ENCODE measurements at places on chromosomes 12 and 14.

DNA sequence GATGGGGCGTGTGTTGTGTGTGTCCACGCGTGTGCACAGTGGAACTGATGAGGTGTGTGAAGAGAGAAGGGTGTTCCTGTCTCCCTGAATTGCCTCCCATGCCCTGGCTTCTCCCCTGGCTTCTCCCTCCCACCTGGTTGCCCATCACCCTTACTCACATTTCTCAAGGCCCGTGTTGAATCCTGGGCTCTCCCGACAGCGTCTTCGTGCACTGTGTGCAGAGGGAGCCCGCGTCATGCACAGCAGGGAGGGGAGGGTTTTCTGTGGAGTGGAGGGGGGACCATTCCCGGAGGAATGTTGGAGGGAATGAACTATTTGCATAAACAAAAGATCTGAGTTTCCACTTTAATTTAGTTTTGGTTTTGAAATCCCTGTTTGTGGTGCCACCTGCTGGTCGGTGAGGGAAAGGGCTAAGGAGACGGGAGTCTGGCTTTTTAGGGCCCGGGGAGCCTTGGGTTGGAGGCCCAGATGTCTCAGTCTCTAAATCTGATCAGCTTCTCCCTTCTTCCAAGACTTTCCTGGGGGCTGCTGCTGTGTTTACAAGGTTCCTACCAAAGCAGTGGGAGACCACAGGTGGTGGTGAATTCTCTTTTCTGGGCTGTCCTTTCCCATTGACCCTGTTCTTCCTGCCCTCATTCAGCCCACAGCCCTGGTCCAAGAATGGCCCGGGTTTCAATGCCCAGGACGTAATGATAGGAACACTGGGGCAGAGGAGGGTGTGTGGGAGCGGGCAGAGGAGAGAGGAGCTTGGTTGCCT is at the start of gene C1R:
Gene C1R (minus strand): TSS at position 217 of the 757 bp plus-strand sequence. CDS start 57 bp downstream, at position 160.
- DNase-seq, result peak; percentile 70

DNA sequence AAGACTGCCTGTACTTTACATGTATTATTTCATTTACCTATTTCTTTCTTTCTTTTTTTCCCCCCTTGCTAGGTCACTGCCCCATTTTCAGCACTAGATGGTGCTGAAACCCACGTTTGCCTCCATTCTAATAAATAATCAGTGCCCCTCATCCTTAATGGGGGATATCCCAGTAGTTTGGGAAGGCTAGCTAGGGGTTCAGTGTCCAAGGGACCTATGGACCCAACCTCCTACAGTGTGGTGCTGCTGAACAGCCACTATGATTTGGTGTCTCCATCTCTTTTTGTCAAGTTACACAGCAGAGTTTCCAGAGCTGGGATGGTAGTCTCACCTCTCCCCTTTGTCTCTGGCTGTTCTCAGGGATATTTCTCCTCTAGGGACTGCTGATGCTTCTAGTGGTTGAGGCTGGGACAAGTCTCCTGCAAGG is 6.5 kb upstream of the HCFC2 start:
- no peak for DNase-seq

DNA sequence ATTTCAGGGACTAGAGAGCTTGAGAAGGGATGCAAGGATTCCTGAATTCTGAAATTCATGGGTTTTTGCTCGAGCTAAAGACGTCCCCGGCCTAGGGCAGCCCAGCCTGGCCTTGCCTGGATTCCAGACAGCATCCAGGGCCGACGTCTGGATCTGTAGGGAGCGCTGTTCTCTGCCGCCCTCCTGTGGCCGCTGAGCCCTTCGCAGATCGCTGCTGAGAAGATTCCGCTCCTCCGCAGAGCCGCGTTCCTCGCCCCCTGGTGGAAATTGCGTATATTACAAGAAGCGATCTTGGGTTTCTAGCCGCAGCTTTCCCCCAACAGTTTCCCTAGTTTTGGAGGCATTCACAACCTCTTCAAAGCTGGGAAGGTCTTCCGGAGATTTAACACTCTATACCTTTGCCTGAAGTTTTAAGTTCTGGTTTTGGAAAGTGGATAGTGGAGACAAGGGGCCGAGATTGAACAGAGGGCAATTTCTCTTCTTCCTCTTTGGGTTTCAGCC is 5.1 kb downstream of the CISTR start:
- peak; percentile 85 for DNase-seq

DNA sequence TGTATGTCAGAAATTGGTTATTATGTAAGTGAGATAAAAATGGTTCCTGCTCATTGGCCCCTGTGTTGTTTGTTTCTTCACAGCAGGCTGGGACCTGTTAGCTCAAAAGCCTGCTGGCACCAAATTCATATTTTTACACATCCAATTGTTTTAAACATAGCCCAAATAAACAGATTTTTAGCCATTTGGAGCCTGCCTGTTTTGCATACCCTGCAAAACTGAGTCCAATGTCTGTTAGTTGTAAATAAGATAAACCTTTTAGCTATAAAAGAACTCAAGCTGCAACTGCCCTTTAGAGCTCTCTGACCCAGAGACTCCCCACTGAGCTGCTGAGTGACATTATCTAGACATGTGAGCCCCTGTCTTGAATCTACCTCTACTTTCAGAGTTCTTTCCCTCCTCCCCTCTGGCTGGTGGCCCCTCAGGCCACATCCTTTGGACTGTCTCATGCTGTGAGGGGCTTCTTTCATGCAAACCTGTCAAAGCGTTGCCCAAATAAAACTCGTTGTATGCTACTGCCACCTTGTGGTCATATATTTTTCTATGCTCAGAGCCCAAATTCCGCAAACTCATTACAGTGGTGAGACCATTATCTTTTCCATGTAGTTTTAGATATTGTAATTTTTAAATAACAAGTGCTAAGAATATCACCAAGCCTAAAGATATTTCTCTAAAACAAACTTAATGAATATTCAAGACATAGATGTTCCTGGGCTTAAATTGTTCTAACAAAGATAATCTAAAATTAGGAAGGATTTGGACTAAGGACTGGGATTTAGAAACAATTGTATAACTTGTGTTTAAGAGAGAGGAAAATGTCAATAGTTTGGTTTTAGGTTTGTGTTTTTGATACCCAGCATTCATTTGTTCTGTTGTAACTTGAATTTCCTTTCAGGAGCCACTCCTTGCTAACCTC is 337.9 kb downstream of the AACS start:
- DNase-seq, result peak; percentile 12

GRCh38 chr12:16095531-16096110 is 181.9 kb downstream of the SLC15A5 start:
- DNase-seq, result no peak

GRCh38 chr12:40833818-40834217 is 141.6 kb downstream of the CNTN1 start:
- no peak for DNase-seq

GRCh38 chr14:83007641-83008225 is 1474.1 kb upstream of the SEL1L start:
- no peak for DNase-seq

DNA sequence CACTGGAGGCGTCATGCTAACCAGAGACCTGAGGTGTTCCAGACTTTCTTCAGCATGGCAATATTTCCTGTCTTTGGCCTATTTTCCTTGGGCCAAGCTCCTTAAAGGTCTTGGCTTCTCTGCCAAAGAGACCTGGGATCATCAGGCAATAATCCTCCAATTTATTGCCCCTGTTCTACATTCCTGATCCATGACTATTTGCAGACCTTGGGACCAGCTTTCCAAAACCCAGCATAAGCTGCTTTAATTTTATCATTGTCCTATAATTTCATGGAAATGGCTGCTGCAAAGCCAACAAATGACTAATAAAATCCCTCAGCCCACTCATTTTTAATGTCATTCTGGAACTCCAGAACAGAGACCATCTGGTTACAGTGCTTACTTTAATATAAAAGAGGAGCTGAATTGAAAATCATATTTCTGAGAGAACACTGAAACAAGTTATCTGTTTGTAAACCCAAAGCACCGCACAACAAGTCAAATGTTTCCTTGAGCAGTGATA is 166.9 kb upstream of the BTG1 start:
- no peak for DNase-seq

- no peak for DNase-seq
These were observed 80.1 kb downstream of the IRF2BPL start for GRCh38 chr14:76948213-76948947.

DNA sequence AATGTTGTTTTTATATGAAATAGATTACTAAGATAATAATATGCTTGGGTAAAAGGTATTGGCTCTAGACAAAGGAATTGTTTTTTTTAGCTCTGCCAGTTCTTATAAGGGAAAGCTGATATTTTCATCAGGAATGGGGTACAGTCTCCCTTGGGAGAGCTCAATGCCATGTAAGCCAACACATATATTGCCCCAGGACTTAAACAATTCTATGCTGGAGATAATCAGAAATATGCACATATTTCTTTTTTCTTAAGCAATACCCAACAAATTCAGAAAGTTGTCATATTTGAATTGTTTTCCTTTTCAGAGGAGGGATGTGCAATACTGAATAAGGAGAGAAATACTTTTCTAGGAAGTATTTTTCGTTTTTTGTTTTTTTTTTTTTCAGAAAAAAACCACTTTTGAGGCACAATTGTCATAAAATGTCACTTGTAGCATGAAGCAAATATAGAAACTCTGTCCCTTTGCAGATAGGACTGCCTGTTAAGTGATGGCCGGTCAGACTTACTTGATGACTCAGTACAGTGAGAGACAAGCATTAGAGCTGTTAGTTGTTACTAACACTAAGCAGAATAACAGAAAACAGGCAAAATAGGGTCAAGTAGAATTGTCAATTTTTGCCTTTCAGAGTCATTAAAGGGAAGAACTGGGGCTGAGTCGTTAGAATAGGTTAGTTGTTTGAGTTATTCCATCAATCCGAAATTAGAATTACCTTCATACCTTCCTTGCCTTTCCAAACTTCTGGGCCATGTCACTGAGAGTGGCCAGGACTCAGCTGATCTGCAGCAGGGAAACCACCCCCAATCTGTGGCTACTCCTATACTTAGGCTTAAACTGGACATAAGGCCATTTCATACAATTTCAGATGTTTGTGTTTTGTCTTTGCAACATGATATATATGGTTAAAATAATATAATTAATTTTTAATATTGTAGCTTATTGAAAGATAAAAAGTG is 168.1 kb downstream of the SLC38A4 start:
- no peak for DNase-seq

GRCh38 chr14:57512220-57512619 is 18.6 kb upstream of the CCDC198 start:
- DNase-seq, result no peak

- no peak for DNase-seq
These were observed 104.7 kb upstream of the SLCO1B1 start for GRCh38 chr12:21026302-21026701.

DNA sequence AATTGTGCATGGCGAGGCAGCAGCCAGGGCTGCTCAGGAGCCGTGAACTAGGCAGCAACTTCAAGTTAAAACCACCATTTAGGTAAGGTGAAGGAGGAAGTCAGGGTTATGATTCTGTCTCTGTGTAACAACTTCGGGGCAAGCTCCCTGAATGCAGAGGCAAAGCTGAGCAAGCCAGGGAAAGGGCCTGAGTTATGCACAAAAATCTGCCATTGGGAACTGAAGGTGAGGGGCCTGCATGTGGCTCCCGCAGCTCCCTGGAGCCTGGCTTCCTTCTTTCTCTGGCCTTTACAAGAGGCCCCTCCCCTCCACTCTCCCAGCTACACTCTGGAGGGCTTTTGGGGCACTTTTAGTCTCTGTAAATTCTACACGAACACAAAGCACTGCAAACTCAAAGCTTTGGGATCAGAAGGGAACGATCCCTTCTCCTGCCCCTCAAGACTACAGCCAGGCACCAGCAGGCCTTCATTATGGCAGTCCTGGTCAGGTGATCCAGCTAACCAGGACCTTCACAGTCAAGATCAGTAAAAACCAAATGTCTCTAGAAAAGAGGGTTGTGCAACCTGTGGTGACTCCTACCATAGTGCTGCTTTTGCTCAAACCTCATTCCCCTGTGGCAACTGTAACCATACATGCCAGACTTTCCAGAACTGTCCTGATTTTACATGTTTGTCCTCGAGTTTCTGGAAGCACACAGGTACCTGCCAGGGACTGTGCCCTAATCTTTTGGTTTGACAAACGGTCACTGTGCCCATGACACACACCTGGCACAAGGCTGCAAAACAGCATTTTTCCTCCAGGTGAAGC is 67.2 kb upstream of the PTGR2 start:
- DNase-seq, result no peak

- no peak for DNase-seq
These were observed 21.5 kb upstream of the TC2N start for GRCh38 chr14:91888641-91889476.

GRCh38 chr12:11861864-11862600 is 208.7 kb upstream of the BCL2L14 start:
- no peak for DNase-seq

GRCh38 chr14:67523764-67524633 is 9.1 kb upstream of the PLEKHH1 start:
- DNase-seq, result no peak
